SHP77 treated with DMSO at 0.1 percent for 48 hours (cell line): ENCODE measurements at places on chromosomes 13 and 19.

- no peak for DNase-seq
These were observed 5.0 kb downstream of the PTPRS start for GRCh38 chr19:5335593-5335992.

GRCh38 chr19:33235996-33236350, 10.3 kb upstream of the SLC7A10 start:
- DNase-seq: no peak

- no peak for DNase-seq
These were observed 25.0 kb downstream of the SERPINE3 start for GRCh38 chr13:51364404-51365008.

DNA sequence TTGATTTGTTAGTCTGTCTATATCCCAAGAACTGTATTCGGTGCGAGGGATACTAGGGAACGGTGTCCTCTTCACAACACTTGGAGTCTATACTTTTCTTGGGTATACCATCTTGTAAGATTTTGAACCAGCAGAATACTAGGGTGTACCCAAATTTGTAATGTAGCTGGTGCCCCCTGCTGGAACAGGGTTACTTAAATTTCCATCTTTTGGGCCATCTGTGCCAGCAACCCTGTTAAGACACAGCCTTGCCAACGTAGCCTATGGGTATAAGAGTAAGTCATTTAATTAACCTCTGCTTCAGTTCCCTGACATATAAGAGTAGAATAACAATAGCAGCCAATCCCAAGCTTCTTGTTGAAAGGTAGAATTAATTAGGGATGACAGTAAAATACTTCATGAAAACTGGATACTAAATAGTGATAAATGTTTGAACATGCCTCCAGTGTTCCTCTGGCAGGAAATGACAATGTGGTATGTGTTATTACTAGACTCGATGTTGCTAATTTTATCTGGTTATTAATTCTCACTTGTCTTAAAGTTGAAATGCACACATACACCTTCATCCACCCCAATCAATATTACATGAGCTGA, 607.6 kb downstream of the FGF9 start:
- no peak for DNase-seq

- no peak for DNase-seq
These were observed 136.1 kb downstream of the LACC1 start for GRCh38 chr13:44015811-44016210.

DNA sequence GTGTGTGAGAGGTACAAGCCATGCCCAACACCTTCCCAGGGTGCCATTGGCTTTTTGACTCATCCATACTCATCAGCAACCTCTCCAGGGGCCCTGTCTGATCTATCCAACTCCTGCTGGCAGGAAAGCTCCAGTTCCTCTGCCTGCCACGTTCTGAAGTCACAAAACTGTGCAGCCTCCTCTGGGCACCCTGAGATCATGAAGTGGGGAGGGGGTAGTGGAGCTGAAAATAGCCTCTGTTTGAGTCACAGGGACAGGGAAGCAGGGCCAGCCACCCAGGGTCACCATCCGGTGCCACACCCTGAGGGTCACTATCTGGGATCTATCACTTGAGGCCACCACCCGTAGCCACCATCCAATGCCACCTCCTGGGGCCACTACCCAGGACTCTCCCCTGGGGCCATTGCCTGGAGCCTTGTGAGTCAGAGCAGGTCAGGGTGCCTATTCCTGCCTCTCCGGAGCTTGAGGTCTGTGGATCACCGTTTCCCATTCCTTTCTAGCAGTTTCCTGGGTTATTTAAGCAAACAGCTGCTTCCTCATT, 172.1 kb downstream of the NUFIP1 start:
- no peak for DNase-seq

DNA sequence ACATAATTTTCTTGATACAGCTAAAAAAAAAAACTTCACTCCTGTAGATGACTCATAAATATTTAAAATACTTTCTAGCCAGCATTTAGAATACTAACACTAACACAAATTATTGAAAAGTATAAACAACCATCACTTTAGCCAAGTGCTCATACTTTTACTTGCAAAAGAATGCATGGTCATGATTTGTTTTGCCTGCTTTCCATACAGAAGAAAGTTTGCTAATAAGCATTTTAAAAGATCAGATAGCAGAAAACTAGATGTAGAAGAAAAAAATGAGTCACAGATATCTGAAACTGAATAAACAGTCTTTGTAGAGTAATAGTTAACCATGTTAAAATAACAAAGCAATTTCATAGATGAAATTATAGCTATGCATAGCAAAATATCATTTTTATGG, 2280.4 kb upstream of the PCDH20 start:
- no peak for DNase-seq

DNA sequence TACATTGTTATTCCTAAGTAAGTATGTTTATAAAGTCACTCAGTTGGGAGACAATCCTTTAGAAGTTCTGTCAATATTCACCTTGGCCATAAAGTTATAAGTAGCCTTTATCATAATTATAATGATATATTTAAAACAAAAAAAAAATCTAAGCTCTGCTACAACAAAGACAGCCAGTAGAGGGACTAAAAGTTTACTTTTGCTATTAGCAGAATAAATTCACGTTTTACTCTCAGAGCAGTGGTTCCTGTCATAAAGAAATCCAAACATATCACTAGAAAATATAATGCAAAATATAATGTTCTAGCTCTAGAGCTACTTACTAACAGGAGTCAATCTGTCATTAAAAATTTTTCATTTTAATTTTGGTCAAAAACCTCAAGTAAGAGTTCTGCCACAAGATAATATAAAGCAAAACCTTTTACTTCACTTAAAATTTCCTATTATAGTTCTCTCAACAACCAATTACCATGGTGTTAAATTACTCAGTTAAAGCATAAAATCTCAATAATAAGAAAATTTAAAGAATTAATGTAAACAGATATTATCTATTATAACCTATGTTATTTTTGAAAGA, 17.7 kb downstream of the INTS6 start:
- DNase-seq: no peak

GRCh38 chr13:110127986-110128511, 178.9 kb downstream of the COL4A1 start:
- DNase-seq: peak; percentile 49

GRCh38 chr13:103557878-103558277, 491.7 kb upstream of the SLC10A2 start:
- no peak for DNase-seq

GRCh38 chr13:40639221-40639681, 27.2 kb downstream of the FOXO1 start:
- no peak for DNase-seq

GRCh38 chr19:22617614-22618320, 16.4 kb upstream of the ZNF492 start:
- DNase-seq: no peak

DNA sequence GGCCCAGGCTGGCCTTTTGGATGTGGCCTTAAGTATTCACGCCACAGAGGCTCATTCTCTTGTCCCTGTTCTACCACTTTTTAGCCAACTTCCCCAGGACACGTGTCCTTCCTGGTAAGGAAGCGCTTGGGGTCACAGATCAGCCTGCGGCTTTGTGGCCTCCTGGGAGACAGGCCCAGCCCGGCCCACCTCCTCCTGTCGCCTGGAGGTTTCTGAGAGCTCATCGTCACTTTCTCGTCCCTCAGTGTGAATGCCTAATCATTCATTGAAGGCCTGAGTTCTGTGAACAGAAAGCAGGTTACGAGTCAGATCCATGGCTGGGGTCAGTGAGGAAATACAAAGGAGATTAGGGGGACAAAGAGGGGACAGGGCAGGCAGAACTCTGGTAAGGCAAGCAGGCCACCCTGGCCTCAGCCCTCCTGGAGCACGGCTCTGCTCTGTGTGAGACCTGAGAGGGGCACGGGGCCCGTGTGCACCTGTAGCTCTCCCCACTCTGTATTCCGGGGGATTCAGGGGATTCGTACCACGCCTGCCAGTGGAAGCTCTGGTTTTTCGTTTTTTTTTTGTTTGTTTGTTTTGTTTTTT, 38.6 kb upstream of the TSHZ3 start:
- no peak for DNase-seq

DNA sequence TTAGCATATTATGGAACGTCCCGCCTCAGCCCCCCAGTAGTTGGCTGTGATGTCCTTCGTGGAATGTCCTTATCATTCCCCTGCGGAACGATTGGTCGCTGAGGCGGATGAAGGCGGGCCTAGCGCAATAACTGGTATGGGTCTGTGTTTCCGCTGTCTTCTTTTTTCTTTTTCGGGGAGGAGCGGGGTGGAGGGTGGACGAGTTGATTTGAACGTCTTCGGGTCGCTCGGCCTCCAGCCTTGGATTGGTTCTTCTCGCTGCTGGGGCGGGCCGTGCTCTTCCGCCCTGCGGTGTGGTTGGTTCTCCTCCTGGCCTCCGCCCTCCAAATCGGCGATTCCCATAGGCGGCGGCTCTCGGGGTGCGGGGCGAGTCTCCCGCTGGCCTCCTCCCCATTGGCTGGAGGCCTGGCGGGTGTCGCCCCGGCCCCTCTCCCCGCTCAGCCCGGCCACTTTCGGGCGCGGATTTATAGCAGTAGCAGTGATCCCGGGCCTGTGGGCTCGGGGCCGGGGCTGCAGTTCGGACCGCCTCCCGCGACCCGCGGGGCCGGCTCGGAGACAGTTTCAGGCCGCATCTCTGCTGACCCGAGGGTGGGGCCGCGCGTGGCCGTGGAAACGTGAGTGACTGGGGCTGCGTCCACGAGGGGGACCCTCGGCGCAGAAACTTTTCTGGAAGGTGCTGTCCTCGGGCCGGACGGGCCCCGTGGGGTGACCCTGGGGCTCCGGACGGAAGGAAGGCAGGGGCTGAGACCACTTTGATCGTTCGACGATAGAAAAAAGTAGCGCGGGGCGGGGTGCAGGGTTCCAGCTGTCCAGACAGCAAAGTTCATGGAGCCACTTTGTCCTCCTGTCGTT, 2.1 kb downstream of the ING1 start:
- peak; percentile 100 for DNase-seq

- DNase-seq: no peak
These were observed 1461.6 kb downstream of the PCDH9 start for GRCh38 chr13:65768545-65768944.

DNA sequence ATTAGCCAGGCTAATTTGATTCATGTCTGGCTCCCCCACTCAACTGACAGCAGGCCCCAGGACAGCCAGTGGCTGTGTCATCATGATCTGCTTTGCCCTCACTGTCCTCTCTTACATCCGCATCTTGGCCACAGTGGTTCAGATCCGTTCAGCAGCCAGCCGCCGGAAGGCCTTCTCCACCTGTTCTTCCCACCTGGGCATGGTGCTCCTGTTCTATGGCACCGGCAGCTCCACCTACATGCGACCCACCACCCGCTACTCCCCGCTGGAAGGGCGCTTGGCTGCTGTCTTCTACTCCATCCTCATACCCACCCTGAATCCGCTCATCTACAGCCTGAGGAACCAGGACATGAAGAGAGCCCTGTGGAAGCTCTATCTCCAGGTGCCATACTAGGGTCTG, 79.7 kb downstream of the PEG3 start:
- DNase-seq: no peak

DNA sequence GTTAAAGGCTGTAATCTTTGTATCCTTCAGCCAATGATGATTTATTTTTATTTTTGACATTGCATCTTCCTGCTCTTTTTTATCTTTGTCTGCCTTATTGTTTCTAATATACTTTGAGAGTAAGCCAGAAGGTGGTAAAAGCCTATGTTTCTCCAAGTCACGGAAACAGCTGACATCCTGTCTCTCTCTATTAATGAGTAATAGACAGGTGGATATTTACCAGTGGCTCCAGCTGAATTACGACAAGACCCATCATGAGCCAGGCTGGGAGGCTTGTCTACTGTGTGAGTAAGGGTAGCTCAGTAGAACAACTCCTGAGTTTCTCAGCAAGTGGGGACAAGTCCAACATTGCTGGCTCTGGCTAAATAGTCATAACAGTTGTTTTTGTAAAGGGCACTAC, 166.6 kb downstream of the NDFIP2 start:
- DNase-seq: peak; percentile 20

GRCh38 chr19:1068009-1069001, 1.3 kb downstream of the ARHGAP45 start:
- no peak for DNase-seq

DNA sequence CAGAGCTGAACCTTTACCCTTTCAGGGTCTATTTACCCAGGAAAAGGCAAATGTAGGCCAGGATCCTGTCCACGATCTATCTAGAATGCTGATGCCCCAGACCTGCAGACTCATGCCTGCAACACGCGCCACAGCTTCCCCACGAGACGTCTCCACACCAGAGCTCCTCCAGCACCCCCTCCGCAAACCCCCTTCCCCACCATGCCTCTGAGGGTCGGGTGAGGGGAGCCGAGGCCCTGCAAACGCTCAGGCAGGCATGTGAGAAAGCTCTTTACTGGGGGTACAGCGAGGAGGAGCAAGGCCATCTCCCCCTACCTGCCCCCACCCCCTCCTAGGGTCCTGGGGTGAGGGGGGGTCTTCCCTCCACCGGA, 8.9 kb downstream of the DYRK1B start:
- no peak for DNase-seq

DNA sequence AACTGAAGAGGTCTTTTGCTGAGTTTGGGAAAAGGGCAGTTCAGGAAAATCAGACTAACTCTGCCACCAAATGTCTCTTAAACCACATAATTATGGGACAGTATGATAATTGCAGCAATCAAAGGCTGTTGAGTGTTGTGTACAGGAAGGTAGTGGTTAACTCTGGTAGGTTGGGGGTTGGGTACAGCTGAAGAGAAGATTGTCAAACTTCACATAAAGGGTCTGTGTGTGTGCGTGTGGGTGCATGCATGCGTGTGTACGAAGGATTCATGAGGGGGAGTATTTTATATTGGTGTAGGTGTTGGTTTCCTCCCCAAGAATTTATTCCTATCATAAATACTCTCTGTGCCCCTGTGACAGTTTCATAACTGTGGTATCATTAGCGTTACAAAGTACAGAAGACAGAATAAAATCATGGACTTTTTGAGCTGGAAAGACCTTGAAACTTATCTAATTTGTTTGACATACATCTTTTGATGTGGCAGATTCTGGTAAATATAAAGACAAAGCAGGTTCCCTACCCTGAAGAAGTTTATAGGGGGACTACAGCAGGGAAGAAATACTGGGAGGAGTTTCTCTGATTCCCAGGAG, 94.1 kb downstream of the PCCA start:
- DNase-seq: no peak

DNA sequence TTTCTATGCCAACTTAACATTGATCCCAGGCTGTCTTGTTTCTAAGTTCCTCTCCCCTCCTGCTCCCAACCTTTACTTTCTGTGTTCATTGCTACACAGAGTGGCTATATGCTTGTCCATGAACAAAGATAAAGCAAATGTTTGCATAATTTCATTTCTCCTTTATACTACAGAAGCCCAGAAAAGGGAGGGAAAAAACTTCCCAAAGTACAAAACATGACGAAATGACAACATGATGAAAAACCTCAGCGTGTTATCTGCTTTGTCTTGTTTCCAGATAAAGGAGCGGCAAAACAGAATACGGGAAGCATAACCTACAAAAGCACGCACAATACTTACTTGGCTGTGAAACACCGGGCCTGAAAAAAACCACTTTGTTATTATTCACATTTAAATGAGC, 336.8 kb downstream of the DNAJC15 start:
- no peak for DNase-seq

- peak; percentile 17 for DNase-seq
These were observed 159.5 kb downstream of the RBM26 start for GRCh38 chr13:79246578-79246949.

- no peak for DNase-seq
These were observed 4.8 kb upstream of the ECH1 start for GRCh38 chr19:38836159-38836982.
